ENCODE measurements at places on chromosomes 1 and 21.

DNA sequence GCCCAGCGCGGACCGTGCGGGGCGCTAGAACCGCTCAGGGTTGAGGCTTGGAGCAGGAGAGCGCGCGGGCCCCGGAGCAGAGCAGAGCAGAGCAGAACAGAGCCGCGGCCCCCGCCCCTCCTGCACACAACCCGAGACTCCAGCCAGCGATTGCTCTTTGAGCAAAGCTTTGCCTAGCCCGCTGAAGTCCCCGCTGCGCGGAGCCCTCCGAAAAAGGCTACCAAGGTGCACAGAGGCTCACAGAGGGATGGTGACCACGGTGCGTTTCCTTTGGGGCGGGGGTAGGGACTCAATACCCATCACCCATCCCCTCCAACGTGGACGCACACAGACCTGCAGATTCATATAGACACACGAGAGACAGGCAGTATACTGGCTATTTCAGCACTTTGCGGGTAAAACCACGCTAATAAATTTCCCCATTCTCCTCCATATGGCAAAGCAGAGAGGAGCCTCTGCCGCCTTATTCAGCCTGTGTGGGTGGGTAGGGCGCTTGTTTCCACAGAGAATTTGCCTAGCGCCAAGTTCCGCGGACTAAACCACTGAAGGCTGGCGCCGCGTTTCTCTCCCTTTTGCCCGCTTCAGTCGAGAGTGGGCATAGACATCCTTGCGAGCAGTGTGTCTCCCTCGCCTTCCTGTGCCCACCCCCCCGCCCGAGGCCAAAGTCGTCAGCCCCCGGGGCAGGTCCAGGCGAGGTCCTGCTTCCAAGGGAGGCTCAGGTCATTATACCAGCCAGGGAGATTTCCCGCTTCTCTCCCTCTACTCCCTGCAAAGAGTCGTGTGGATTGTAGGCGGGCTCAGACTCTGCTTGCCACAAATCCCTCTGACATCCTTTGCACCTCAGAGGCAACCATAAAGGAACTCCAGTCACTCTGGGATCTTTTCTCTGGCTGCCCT lies 8.5 kb downstream of the HLX start:
- DNase-seq, result no peak

GRCh38 chr1:12063141-12064072 lies at the start of gene TNFRSF8:
TNFRSF8 (plus strand) TSS chr1:12063303; CDS start chr1:12063599, 296 bp downstream.
- DNase-seq, result no peak

DNA sequence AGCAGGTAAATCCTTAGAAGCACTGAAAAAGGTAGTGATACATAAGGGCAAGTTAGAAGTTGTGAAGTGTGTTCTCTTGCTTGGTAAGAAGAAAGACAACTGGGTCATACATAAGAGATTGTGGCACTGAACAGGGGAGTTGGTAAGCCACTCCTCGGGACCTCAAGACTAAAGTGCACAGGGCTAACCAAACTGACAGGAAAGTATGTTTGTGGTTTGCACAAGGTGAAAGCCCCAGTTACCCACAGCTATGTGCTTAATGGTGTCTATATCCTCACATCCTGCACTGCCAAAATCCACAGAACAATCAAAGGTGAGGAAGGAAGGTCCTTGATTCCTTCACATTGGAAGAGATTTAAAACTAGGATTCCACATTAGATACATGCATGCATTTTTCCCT lies 276.5 kb downstream of the DNM3 start:
- DNase-seq, result no peak

DNA sequence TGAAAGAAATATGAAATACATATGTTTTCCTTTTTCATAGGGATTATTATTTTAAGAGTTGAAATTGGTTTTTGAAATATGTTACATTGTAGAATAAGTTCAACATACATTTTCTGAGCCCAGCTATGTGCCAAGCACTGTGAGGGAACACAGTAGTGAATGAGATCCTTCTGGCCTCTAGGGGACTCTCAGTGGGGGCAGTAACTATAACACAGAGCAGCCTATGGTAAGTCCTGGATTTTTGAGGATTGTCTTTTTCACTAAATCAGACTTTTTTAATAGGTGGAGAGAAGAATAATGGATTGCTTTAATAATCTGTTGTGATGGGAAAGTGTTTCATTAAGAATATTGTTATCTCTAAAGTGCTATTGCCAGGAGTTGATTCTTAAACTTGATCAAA lies 2.4 kb downstream of the DNAJC6 start:
- DNase-seq, result no peak

- no peak for DNase-seq
Measured at GRCh38 chr1:183103147-183103546, 79.9 kb downstream of the LAMC1 start.

GRCh38 chr1:32962248-32962896 lies 2.2 kb downstream of the RNF19B start:
- no peak for DNase-seq

- no peak for DNase-seq
Measured at GRCh38 chr1:227939791-227940771, 7.7 kb downstream of the WNT9A start.

DNA sequence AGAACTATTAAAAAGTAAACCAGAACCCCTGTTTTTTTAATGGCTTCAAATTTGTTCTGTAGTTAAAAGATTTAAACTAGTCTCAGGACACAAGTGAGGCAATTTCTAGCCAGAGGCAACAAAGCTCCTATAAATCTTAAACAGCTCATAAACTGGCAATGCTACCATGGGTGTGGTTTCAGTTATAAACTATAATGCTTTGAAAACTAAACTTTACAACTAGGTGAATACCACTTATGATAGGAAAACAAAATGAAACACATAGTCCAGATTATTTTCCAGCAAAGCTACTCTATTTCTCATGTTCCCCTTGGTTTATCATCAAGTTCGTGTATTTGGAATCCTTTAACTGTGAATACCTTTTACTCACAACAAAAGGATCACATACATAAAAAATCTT lies 282.5 kb downstream of the VAV3 start:
- peak; percentile 23 for DNase-seq

GRCh38 chr1:230641900-230642262 lies 400 bp upstream of the COG2 start:
- no peak for DNase-seq

DNA sequence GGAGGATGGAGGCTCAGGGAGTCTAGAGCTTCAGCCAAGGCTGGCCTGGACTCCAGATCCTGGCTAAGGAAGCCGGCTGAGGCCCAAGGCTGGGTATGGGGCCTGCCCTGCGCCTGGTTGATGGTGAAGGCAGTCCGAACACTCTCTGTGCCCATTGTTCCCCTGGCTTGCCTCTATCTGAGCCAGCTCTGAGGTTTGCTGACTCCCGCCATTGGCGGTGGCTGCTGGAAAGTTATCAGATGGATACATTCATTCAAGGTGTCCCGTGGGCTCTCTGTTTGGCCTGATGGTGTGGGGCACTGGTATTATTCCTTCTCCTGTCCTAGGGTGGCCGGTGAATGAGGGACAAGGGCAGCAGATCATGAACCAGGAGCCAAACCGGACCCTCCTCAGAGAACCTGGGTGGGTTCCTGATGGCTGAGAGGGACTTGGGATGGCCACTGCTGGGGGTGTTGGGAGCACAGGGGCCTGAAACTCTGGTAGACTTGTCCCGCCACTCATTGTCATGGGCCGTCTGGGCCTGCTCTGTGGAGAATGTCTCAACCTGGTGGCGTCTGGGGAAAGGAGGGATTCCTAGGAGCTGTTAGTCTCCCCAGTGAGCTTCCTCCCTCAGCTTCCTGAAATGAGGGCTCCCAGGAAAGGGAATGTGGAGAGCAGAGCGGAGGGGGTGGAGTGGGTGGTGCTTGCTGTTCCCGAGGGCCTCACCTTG lies 22.2 kb downstream of the SLC26A9 start:
- DNase-seq, result no peak

DNA sequence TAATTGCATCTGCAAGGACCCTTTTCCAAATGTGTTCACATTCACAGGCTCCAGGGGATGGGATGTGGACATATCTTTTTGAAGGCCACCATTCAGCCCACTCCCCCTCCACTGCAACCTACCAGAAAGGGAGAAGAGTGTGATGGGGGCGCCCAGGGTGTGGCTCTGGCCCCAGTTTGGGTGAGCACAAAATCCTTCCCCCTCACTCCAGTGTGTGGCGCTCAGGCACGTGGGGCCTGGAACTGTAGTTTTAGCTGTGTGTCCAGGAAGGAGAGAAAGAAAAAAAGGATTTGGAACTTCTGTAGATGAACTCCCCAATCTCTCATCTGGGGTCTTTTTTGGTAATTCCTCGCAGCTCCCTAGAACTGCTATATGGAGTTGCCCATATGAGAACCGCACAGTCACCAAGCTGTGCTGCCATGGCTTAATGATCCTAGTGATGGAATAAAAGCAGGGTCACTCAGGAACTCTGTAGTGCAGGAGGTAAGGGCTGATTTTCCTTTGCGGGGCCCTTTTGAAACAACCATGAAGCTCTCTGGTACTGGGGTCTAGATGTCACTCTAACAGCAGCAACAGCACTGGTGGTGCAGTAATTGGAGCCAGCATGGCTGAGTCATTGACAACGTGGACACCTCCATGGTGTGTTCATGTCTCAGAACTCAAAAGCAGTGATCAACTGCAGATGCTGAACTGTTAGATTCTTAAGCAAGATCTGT lies 17.0 kb downstream of the AGT start:
- DNase-seq, result no peak

DNA sequence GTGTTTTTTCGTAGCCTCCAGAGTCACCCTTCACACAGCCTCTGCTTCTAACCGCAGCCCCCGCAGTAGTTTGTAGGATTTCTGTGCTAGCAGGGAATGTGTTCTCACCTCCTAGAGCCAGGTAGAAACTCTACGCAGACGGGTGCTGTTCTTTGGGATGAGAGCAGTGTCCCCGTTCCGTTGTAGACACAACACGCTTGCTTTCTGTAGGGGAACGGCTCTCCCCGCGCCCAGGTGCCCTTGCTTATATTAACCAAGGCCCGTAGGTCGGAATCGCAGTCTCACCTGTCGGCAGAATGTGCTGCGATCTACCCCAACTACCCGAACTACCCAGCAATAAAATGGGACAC lies 111.8 kb upstream of the NBPF11 start:
- no peak for DNase-seq

- no peak for DNase-seq
Measured at GRCh38 chr1:74579425-74579824, 67.0 kb upstream of the LRRC53 start.

GRCh38 chr1:2443277-2444137 lies 31.1 kb upstream of the PEX10 start:
- no peak for DNase-seq

DNA sequence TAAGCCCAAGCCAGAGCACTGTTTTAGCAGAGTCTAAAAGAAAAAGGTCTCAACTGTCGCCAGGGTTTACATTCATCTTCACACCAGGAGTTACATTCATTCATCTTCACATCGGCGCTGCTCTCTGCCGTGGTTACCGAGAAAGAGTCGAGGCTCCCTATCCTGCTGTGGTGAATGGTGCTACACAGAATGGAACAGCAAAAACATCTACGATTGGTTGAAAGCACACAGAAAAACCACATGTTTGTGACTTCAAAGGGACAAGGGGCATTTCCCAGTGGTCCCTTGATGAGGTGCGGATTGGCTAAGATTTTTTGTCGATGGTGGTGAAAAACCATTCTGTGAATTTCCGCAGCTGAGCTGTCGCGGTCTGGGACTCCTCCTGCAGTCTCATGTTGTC lies 231.1 kb downstream of the SIPA1L2 start:
- no peak for DNase-seq

- no peak for DNase-seq
Measured at GRCh38 chr21:45578176-45578801, 36.0 kb upstream of the SLC19A1 start.

DNA sequence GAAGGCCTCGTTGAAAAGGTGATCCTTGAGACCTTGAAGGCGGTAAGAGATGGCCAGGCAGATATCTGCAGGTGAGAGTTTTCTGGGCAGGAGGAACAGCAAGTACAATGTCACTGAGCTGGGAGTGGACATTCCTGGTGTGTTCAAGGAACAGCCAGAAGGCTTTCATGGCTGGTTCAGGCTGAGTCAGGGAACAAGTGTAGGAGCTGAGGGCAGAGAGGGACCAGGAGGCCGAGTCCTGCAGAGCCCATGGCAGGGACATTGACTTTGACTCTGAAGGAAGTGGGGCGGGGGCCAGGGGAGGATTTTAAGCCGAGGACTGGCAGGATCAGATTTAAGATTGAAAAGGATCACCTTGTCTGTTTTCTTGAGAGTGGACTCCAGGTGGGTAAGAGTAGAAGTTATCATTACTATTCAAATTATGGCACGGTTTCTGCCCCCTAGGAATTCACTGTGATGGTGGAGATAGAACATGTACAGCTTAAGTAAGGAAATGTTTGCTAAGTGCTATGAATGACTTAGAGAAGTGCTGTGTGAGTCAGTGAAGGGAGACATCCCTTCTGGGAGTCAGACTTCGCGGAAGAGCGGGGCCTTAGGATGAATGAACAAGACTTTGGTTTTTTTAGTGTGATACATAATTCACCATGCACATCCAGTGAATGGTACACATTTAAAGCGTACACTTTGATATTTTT lies 202.3 kb downstream of the KIF26B start:
- no peak for DNase-seq

DNA sequence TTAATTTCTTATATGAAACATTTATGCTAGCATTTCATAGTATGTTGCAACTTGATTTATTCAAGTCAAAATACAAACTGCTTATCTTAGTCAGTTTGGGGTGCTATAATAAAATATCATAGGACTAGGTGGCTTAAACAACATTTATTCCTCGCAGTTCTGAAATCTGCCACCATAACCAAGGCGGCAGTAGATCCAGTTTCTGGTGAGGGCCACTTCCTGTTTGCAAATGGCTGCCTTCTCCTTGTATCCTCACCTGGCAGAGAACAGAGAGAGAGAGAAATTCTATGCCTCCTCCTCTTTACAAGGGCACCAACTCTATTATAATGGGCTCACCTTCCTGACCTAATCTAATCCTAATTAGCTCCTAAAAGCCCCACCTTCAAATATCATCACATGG lies 76.1 kb upstream of the RGS2 start:
- no peak for DNase-seq

GRCh38 chr1:93723110-93723509 lies 41.5 kb upstream of the BCAR3 start:
- no peak for DNase-seq

- peak; percentile 49 for DNase-seq
Measured at GRCh38 chr1:207051191-207051943, at the start of gene YOD1. YOD1 (minus strand) TSS chr1:207051208; CDS start chr1:207051030, 178 bp downstream.

DNA sequence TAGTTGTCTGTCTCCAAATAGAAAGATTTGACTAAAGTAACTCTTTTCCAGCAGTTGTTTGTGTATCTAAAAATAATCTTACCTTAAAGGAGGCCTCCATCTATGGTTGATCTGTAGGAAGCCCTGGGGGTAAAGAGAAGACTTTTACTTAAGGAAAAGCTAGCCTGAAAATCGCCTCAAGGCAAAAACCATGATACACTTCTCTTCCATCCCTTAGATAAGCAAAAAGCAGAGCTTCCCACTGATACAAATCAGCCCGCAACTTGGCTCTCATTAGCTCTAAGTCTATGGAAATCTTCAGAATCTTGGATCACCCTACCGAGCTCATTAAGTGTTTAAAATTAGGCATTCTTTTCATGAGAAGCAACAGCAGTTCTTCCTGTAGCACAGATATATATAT lies 576.9 kb upstream of the PTBP2 start:
- DNase-seq, result no peak
